ENCODE measurements at places on chromosomes 6 and 20.

DNA sequence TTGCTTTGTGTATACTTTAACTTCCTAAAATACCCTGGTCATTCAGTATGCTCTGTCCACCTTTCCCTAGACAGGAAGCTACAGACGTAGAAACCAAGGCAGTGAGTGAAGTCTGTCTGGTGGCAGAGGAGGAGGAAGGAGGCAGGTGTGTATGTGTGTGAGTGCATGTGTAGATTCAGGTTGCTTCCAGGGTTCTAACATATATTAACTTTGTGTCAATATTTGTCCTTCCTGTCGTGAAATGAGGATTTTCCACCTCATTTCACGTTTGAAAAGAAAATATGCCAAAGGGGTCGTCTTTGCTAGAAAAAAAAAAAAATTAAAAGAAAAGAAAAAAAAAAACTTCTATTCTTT lies 411.5 kb downstream of the PKHD1 start:
- DNase-seq: no peak

GRCh38 chr6:143329323-143329722 lies 121.2 kb downstream of the ADAT2 start:
- DNase-seq: no peak

DNA sequence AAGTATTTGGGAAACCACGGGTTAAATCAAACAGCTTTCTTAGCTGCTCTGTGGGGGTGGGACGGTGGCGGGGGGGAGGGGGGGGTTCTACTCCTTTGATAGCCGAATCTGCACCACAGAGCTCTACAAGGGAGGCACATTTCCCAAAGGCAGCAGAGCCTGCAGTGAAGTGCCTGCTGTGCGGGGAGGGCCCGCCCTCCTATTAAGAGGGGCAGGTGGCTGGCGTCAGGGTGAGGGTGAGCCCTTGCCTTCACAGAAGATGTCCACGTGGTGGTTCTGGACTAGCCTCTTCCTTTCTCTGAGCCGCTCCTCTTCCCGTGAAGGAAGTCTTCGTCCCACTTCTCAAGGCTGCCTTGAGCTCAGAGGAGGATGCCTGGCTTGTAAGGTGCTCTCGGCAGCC lies 174.9 kb upstream of the THBS2 start:
- DNase-seq: no peak

- no peak for DNase-seq
Measured at GRCh38 chr6:24836109-24836508, 37.4 kb upstream of the ARMH2 start.

DNA sequence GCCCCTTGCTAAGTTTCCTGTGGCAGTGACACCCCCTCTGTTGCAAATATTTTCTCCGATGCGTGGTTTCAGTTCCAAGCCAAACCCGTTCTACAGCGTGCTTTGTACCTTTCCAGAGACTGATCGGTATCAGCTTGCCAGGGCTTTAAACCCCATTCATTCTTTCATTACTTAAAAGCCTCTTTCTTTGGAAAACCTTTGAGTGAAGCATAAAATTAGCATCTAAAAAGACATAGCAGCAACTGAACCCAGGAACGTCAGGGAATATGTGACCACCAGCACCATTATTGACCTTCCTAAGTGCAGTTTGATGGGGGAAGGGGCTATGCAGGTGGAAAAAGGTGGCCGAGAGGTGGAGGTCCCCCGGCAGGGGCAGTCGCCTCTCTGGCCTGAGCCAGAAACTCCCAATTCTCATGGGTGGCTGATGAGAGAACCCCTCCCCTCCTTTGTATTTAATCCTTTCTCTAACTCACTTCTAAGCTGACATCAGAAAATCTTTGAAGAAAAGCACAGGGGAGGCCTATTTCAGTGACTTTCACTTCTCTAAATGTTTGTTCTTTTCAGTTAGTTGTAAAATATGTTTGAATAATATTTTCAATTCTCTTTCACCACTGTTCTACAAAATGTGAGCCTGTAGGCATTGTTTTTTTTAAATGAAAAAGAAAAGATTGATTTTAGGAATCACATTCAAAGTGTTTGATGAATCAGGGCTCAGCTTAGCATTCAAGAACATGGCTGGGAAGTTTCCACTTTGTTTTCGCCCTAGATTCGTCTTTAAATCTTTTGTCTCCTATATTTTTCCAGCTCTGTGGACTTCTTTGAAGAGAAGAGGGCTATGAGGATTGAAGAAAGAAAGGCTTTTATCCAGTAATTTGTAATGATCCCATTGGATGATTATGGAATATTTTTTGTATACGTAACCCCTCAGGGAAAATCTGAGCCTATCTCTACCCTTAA lies 89.2 kb downstream of the RSPH3 start:
- DNase-seq: no peak

- DNase-seq: no peak
Measured at GRCh38 chr6:110965629-110966229, 7.2 kb downstream of the GTF3C6 start.

- DNase-seq: no peak
Measured at GRCh38 chr20:35662551-35662950, 2.1 kb downstream of the CPNE1 start.

- DNase-seq: no peak
Measured at GRCh38 chr20:4011226-4011975, 4.0 kb downstream of the RNF24 start.

DNA sequence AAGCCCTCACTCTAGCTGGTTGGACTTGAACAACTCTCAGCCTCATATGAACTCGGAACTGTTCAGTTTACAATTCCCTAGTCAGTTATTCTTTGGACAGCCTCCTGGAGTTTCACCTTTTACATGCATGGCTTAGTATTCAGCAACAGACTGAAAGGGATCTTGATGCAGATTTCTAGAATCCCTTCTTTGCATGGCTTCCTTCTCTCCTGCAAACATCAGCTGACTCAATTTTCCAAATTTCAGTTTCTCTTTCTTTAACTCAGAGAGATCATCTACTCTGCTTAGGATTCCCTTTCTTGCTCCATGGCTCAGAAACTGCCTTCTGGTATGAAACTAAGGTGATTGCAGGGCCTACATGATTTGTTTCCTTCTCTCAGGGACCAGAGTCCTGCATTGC lies 99.6 kb downstream of the CEP57L1 start:
- DNase-seq: no peak
